ENCODE measurements at places on chromosomes 13 and 19. TPM values are rescaled to one million over a fixed set of nuclear protein-coding genes. Genes with fewer than 3 reads are reported as not detected.

Gene KLK14
- 0.44 TPM for polyA plus RNA-seq

Gene B3GNT8
- 3.3 TPM for polyA plus RNA-seq

Gene MAST3
- polyA plus RNA-seq: 1.5 TPM

Gene GPC6
- polyA plus RNA-seq: 0.15 TPM

Gene PSG1
- not detected for polyA plus RNA-seq

Gene FBN3
- polyA plus RNA-seq: not detected

Gene F10
- polyA plus RNA-seq: 4.6 TPM

GRCh38 chr19:33275559-33275932 is 26.8 kb downstream of the CEBPA start:
- no peak for DNase-seq

GRCh38 chr13:61648547-61648946 is 232.9 kb upstream of the PCDH20 start:
- DNase-seq: no peak

GRCh38 chr19:46206176-46206575 is 23.4 kb upstream of the IGFL1 start:
- DNase-seq: no peak

DNA sequence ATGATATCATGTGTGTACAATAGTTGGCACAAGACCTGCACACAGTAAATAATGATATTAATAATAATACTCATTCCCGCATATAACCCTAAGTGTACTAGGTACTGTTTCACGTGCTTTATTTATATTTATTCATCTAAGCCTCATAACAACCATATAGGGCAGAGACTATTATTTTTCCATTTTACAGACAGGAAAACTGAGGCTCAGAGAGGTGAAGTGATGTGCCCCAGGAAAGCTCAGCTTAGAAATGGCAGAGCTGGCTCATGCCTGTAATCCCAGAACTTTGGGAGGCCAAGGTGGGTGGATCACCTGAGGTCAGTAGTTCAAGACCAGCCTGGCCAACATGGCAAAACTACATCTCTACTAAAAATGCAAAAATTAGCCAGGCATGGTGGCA is 13.6 kb downstream of the ACP7 start:
- DNase-seq: no peak

DNA sequence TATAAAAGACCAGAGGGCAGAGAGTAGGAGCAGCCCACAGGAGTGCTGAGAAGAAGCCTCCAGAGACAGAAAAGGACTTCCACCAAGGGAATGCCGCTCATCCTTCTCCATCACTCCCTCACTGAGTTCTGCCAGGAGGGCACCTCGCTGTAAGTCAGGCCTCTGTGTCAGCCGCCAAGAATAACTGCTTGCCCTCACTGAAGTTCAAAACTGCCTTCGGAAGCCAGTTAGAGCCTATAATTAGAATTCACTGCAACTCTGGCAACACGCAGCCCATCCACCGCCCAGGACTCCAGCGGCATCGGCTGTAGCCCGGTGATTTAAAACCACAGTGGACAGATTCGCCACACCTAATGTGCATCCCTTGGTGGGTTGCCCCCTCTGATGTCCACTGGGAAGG is 281.8 kb upstream of the ZNF507 start:
- peak; percentile 63 for DNase-seq

GRCh38 chr13:114122591-114123211 is 9.7 kb downstream of the RASA3 start:
- DNase-seq: no peak

- no peak for DNase-seq
Observed at GRCh38 chr19:15589760-15590451, 25.1 kb upstream of the CYP4F8 start.

DNA sequence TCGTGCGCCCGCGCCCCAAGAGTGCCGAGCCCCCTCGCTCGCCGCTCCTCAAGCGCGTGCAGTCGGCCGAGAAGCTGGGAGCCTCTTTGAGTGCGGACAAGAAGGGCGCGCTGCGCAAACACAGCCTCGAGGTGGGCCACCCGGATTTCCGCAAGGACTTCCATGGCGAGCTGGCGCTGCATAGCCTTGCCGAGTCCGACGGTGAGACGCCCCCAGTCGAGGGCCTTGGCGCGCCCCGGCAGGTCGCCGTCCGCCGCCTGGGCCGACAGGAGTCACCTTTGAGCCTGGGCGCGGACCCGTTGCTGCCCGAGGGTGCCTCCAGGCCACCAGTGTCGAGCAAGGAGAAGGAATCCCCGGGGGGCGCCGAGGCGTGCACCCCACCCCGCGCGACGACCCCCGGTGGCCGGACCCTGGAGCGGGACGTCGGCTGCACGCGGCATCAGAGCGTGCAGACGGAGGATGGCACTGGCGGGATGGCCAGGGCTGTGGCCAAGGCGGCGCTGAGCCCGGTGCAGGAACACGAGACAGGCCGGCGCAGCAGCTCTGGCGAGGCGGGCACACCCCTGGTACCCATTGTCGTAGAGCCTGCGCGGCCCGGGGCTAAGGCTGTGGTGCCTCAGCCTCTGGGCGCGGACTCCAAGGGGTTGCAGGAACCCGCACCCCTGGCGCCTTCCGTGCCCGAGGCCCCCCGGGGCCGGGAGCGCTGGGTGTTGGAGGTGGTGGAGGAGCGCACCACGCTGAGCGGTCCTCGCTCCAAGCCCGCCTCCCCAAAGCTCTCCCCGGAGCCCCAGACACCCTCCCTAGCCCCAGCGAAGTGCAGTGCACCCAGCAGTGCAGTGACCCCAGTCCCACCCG is 7.1 kb downstream of the DNASE2 start:
- no peak for DNase-seq

DNA sequence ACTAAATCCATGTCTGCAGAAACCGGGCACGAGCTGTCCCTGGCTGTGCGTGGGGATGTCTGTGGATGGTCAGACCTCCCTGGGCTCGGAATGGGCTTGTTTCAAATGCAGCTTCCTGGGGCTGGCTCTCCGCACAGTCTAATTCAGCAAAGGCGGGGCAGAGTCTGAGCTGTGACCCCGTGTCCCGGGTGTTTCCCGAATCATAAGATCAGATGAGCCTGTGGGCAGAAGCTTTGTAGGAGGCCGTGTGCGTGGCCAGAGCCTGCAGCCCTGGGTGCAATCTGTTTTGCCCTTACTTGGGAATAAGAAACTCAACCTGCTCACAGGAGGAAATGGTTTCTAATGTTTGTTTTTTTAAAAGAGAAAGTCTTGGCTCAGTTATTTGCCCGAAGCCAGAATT is 13.9 kb upstream of the GNA11 start:
- no peak for DNase-seq

DNA sequence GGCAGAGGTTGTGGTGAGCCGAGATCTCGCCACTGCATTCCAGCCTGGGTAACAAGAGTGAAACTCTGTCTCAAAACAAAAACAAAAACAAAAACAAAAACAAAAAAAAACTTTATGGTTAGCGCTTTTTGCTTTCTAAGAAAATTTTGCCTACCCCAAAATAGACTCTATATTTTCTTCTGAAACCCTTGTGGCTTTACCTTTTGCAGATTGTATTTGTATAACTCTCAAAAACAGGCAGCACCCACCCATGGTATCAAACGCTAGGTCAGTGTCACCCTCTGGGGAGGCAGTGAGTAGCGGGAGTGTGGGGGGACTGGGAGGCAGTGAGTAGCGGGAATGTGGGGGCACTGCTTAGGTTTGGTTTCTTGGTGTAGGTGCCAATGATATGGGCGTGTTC is 7.5 kb upstream of the SLC39A3 start:
- DNase-seq: no peak

- DNase-seq: no peak
Observed at GRCh38 chr13:67554286-67554685, 324.1 kb upstream of the PCDH9 start.

DNA sequence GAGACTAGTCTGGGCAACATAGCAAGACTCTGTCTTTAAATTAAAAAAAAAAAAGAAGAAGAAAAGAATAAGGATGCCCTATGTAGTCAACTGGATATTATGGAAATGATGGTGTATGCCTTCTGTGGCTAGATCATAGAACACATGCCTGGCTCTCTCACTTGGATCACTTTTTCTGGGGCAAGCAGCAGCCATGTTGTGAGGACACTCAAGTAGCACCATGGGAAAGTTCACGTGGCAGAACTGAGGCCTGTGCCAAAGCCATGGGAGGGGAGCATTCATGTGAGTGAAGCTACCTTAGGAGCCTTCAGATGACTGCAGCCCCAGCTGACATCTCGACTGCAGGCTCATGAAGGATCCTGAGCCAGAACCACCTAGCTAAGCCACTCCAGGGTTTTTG is 12.0 kb downstream of the PLAUR start:
- no peak for DNase-seq

GRCh38 chr19:3691726-3692125 is 8.5 kb downstream of the PIP5K1C start:
- no peak for DNase-seq

DNA sequence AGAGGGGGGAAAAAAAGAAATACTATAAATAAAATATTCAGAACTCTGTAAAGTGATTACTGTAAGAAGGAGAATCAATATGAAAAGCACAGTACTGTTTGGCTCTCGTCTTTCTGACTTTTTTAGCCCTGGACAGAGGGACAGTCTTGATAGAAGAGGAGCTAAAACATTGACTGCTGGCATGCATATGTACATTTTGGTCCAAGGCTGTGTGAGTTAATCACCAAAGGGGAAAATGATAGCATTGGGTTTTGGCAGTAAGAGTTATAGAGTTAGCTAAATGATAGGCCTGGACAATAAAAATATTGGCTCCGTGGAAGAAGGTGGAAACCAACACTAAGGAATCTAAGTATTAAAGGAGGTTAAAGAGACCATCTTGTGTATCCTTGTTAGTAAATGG is 50.3 kb downstream of the RAP2A start:
- no peak for DNase-seq

- peak; percentile 67 for DNase-seq
Observed at GRCh38 chr19:17385878-17386611, 8.0 kb downstream of the CCDC194 start.

GRCh38 chr19:29478578-29479565 is 46.9 kb upstream of the VSTM2B start:
- DNase-seq: no peak

All from heart right ventricle (tissue), 16 donors.